PC-3 (cell line): ENCODE measurements at places on chromosomes 7 and 10.

DNA sequence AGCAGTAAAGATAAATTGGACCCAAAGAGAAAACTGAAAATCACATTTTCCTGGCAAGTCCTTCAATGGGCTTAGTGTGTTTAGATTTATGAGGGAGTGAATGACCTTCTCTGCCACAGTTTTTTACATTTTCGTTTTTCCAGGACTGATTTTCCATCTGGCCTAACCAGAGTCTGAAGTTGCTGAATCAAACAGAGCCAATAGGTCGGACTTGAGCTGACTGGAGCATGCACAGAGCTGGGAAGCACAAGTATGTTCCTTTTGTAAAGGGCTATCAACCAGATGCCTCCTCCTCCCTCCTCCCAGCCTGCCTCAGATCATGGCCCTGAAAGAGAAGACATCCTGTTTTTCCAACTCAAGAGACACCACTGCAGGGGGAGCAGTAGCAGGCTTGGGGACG, 126.0 kb upstream of the ANKRD1 start:
- no peak for DNase-seq

GRCh38 chr10:122249303-122249850, 21.7 kb upstream of the BTBD16 start:
- DNase-seq, result no peak

- no peak for DNase-seq
Observed at GRCh38 chr10:28939281-28940157, 262.2 kb downstream of the BAMBI start.

- DNase-seq, result no peak
Observed at GRCh38 chr10:132532179-132532578, 5.4 kb upstream of the INPP5A start.

- DNase-seq, result no peak
Observed at GRCh38 chr7:47333959-47334358, 248.0 kb downstream of the TNS3 start.

DNA sequence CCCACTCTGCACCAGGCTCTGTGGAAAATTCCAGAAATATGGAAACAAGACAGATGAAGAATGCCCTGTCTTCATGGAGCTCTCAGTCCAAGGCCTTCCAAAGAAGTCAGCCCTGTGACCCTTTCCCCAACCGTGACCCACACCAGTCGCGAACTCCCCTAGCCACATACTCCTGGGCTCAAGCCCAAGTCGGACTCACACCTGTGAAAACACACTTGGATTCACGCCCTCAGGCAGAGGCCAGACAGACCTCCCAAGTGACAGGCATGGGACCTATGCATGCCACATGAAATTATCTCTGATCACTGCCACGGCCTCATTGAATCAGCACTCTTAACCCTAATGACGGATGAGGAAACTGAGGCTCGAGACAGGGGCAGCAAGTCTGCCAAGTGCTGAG, 42.5 kb downstream of the ZCCHC24 start:
- peak; percentile 77 for DNase-seq

DNA sequence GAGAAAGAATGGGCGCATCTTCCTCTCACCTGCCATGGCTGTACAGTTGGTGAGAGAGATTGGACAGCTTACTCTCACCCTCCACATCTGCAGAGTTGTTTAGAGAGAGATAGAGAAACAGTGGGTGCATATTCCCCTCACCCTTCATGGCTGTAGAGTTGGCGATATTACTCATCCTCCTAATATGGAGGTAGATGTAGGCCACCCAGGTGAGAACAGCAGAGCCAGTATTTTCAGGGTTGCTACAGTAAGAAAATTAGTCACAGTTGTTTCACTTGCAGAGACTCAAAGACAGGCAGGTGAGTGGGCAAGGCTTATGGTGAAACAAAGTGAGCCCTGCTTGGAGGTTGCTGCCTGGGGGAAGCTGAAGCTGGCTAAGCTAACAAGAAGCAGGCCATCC, 65.0 kb upstream of the PFKP start:
- no peak for DNase-seq

DNA sequence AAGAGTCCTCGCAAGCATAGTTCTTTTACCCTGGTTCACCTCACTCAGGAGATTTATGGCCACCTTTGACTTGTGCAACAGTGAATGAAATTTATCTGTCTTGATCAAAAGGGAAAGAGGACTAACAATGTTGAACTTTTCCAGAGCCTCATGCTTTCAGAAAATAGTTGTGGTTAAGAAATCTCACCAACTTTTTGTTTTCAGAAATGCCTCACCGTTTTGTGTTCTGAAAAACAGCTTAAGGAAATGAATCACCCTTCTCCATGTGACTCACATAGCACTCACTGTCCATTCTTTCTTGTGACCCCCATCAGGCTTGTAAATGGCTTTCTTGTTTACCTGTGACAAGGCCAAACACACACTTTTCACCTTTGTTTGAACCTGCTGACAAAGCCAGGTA, 148.6 kb upstream of the FAM3C start:
- DNase-seq, result peak; percentile 97

DNA sequence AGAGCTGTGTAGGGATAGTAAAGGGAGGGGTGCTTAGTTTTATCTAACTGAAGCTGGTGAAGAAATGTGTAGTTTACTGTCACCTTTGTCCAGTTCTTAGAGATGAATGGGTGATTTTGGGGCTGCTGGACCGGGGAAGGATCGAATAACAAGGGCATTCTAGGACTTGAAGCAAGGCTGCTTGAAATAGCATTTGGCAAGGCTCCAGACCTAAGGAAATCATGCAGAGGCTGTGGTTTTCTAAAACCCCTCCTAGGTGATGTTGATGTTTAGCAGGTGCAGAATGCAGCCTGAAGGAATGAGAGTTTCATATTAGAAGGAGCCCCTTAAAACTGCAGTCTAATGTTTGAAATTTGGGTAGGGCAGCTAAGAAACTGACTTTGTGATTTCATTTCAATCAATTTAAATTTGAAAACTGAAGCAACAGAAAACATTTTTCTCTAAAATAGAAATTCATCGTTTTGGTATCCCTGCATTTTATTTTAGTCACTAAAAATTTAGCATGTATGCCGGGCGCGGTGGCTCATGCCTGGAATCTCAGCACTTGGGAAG, 68.5 kb downstream of the TET1 start:
- DNase-seq, result peak; percentile 30

GRCh38 chr10:3782451-3783315, 2.3 kb downstream of the KLF6 start:
- peak; percentile 77 for DNase-seq

GRCh38 chr7:106218546-106218945, 66.2 kb downstream of the NAMPT start:
- no peak for DNase-seq

- peak; percentile 34 for DNase-seq
Observed at GRCh38 chr10:84783386-84783785, 455.0 kb downstream of the CCSER2 start.

- peak; percentile 59 for DNase-seq
Observed at GRCh38 chr7:100604028-100604975, 2.1 kb downstream of the PCOLCE start.

- no peak for DNase-seq
Observed at GRCh38 chr7:2604608-2605174, 27.1 kb upstream of the TTYH3 start.

DNA sequence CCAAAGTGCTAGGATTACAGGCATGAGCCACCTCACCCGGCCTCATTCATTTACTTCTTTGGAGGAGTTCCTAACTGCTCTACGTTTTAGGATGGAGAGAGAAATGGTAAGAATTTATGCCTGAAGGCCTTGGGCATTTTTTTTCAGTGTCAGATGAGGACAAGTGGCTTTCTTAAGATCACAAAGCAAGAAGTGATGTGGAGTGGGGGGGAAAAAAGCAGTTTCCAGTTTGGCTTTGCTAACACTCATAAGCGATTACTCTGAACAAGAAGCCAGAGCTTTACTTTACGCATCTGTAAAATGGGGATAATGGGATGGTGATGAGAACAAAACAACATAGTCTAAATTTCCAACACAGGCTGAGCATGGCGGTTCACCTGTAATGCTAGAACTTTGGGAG, 2.6 kb upstream of the PPIA start:
- no peak for DNase-seq

DNA sequence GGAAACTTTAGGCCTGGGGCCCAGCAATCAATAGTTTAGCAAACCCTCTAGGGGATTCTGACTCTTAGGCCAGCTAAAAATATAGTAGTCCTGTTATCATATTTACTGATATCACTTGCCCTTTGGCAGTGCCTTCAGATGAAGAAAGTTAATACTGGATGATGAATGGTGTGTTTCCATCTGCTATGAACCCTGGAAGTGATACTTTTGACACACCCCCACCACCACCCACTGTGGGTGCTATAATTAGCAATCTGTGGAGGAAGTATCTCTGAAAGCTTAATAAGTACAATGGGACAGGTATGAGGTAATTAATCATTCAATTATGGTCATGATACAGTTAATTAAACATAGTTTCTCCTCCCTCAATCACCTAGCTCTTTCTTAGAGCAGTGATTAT, 90.4 kb upstream of the LRRTM3 start:
- no peak for DNase-seq

DNA sequence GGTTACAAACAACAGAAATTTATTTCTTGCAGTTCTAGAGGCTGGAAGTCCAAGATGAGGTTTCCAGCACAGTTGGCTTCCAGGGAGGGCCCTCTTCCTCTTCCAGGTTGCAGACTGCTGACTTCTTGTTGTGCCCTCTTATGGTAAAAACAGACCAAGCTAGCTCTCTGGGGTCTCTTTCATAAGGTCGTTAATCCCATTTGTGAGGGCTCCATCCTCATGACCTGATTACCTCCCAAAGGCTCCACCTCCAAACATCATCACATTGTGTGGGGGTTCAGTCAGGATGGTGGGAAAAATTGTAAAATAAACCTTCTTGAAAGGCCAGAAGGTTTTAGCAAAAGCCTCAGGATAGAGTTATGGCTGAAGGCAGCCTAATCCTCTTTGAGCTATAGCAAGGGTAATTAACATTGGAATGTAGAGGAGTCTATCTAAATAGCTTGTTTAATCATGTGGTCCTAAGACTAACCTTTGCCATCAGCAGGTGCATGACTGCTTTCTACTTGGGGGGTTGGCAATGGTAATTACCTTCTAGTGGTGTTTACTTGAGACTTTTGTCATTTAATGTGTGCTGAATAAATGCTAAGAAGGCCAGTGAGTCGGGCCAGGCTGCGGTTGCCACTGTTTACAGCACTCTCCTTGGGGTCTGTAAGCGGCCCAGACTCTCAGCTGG, 80.8 kb downstream of the PPP1R17 start:
- DNase-seq, result no peak

- DNase-seq, result no peak
Observed at GRCh38 chr10:77939561-77940001, 13.0 kb upstream of the DLG5 start.

DNA sequence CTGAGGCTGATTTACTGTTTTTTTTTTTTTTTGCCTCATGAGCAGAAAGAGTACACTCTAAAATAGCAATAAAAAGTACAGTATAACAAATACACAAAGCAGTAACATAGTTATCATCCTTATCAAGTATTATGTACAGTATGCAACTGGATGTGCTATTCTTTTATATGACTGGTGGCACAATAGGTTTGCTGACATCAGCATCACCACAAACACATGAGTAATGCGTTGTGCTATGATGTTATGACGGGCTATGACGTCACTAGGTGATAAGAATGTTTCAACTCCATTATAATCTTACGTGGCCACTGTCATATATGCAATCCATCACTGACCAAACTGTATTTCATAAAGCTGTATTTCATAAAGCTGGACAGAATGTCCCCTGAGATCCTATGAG, 189.2 kb upstream of the GLI3 start:
- peak; percentile 5 for DNase-seq

DNA sequence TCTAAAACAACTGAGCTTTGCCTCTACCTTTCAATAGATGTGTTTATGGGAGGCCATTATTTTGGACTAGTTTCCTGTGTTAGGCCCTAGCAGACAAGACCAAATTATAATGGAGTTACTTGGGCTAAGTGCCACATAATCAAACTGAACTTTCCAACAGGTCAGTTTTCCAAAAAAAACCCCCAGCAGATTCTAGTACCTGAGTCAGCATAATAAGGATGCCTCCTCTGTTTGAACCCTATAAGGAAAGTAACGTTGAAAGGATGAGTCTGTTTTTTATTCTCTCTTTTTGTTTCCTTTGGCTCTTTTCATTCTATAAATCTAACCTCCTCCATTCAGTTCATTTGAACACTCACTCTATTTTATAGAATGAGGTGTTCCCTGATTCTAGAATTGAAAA, 148.1 kb upstream of the FAM3C start:
- DNase-seq, result peak; percentile 35
